ENCODE measurements at places on chromosomes 1 and 21. TPM values are rescaled to one million over a fixed set of nuclear protein-coding genes. Genes with fewer than 3 reads are reported as not detected.

GRCh38 chr1:189786761-189787160 is 690.9 kb downstream of the BRINP3 start:
- no peak for DNase-seq

DNA sequence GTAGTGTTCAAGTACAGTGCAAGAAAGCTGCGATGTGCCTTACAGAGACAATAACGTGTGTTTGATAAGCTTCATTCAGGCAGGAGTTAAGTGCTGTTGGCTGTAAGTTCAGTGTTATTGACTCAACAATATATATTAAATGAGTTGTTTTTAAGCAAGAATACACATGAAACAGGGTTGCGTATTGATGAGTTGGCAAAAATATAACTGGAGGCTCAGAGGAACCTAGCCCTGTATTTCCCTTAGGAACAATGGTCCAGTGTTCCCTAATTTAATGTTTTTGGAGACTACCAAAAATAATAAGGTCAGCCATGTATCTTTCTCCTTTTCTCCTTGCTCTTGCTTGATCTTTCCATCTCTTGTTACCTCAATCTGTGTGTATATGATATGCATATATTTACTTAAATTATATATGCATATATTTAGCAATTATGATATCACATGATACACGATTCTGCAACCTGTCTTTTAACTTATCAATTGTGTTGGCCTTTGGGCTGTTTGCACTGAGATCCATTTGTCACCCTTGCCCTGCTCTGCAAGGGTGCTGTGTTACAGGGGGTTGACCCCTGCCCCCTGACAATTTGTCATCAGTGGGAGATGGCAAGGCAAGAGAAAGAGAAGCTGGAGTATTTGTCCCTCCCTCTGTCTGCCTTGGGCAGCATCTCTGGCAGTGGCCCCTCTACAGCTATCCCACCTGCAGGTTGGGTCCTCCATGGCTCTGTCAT is 109.7 kb downstream of the FGGY start:
- DNase-seq: no peak

DNA sequence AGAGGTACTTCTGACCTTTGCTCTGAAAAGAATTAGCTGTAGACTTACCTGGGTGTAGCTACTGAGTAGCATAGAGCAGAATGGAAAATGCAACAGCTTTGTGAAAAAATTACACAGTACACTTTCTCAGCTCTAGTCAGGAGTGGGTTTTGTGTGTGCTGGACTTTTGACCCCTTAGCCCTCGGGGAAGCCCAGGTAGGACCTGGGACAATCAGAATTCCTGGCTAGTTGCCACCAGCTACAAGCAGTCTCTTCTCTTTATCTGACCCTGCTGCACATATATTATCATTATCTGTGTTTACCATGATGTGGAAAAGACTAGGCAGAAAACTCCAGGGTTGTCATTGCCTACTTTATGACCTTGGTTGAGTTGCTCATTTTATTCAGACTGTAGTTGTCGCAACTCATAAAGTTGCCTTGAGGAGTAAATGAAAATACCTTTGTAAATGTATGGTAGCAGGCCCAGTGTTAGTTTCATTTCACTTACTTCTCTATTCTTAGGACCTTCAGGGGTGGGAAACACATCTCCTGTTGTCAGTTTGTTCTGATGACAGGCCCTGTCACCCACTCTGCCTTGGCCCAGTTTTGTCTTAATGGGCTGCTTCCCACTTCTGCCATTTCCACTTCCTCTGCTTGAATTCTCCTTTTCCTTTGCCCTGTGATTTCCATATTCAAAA is 5.4 kb downstream of the NEK7 start:
- DNase-seq: no peak

The HSD11B1 gene
- 21.4 TPM for total RNA-seq

The HCRTR1 gene
- 2.1 TPM for total RNA-seq

Measured in upper lobe of left lung (tissue), 6 donors.